CD4-positive, alpha-beta T cell treated with Interleukin-2 at 100 ng/mL for 4 hours (primary cell): ENCODE measurements at places on chromosomes 6 and 20.

- no peak for DNase-seq
These were observed 16.0 kb upstream of the PHACTR3 start for GRCh38 chr20:59588236-59588855.

GRCh38 chr20:53408691-53409446 lies 184.8 kb downstream of the ZNF217 start:
- DNase-seq = no peak

DNA sequence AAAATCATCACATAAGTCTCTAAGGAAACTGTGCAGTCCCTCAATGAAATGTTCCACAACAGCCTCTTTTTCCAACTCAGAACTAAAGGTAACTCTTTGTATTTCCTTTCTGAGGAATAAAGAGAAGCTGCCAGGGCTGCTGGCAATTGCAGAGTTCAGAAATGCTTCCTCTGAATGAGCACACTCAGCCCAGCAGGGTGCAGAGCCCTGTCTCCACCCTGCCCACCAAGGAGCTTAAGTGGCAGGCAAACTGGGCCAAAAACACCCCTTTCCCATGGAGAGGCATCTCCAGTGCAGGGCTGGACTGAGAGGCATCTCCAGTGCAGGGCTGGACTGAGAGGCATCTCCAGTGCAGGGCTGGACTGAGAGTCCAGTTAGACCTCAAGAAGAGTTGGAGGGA lies 255.4 kb downstream of the GMPR start:
- DNase-seq = no peak

DNA sequence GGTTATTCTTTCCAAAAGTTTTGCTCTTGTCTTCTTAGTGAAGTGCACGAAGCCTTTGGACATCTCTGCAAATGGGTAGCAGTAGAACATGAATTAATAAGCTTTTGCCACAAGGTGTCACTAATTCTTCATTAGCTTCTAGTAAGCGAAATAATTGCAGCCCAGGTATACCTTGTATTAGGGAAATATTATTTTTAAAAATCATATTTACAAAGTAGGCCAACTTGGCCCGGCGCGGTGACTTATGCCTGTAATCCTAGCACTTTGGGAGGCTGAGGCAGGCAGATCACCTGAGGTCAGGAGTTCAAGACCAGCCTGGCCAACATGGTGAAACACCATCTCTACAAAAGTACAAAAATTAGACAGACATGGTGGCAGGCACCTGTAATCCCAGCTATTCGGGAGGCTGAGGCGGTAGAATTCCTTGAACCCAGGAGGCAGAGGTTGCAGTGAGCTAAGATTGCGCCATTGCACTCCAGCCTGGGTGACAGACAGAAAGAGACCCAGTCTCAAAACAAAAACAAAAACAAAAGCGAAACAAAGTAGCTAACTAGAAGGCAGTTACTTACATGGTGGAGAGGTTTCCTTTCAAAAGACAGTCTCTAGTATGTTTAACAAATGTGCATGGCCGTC lies 8.8 kb upstream of the RSPH3 start:
- DNase-seq = peak; percentile 78

DNA sequence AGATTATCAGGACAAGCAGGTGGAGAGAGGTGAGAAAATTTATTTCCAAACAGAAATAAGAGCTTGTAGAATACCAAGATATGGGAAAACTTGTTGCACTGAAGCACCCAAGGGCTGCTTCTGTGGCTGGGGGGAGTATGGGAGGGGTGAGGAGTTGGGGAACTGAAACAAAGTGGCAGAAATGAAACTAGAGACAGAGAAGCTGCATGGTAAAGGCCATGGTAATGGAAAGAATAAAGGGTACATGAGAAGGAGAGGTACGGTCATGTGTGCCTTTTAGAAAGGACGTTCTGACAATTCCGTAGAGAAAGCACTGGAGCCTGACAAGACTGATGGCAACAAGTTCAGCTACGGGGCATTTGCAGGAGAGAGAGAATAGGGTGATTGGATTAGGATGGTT lies 51.6 kb upstream of the RIN2 start:
- DNase-seq = no peak

DNA sequence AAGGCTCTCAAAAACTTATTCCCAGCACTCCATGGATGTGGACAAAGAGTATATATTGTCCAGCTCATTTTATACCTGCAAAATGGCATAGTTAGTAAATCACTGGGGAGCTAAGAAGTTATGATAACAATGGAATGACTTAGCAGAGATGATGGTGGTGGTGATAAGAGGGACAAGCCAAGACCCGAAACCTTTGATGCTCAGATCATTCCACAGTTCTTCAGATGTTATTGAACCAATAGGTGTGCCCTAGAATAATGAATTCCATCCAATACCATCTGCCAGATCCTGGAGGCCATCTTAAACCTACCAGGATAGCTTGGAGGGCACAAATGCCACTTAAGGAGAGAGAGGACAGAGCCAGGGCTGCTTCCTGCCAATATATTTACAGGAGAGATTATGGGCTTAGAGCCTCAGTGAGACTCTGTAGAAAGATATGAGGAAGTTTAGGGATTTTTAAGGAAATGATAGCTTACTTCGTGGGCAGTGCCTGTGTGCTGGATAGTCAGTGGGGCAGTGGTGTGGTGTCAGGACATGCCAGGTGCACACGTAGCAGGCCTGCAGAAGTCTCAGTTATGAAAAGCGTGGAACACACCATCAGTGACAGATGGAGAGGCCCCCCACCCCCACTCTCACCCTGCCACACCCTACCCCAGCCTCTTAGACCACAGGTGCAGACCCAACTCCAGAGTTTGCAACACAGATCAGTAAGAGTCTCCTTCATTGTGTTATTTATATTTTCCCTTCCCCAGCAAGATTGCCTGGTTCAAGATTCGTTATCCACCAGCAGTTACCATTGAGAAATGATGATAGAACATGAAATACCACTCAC lies 209.7 kb upstream of the SUPT3H start:
- DNase-seq = no peak

GRCh38 chr6:24966381-24966780 lies 30.6 kb upstream of the RIPOR2 start:
- DNase-seq = no peak

DNA sequence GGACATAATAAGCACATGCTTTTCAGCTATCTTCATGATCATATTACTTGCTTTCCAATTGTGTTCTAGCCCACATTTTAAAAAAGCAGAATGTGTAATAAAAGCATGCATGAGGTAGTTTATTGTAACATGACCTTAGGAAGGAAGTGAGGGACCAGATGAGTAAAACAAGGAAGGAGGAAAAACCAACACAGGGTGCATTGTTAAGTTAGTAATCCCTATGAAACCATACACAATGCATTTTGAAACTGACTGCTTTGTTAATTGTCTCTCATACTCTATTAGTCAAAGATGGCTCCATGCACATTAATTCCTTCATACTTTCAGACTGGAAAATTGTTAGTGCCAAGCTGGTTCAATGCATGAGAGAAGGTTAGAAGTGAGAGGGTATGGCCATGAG lies 37.7 kb upstream of the CENPW start:
- no peak for DNase-seq

- DNase-seq = no peak
These were observed 15.4 kb downstream of the SNPH start for GRCh38 chr20:1281279-1282057.

DNA sequence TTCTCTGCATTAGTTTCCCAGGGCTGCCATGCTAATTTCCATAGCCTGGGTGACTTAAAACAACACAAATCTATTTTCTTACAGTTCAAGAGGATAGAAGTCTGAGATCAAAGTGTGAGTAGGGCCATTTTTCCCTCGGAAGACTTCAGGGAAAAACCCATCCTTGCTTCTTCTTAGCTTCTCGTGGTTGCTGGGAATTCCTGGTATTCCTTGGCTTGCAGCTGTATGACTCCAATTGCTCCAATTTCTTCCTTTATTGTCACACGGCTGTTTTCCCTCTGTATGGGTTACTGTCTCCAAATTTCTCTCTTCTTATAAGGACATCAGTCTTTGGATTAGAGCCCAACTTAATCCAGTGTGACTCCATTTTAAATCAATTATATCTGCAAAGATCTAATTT lies 128.4 kb upstream of the JAG1 start:
- DNase-seq = no peak

DNA sequence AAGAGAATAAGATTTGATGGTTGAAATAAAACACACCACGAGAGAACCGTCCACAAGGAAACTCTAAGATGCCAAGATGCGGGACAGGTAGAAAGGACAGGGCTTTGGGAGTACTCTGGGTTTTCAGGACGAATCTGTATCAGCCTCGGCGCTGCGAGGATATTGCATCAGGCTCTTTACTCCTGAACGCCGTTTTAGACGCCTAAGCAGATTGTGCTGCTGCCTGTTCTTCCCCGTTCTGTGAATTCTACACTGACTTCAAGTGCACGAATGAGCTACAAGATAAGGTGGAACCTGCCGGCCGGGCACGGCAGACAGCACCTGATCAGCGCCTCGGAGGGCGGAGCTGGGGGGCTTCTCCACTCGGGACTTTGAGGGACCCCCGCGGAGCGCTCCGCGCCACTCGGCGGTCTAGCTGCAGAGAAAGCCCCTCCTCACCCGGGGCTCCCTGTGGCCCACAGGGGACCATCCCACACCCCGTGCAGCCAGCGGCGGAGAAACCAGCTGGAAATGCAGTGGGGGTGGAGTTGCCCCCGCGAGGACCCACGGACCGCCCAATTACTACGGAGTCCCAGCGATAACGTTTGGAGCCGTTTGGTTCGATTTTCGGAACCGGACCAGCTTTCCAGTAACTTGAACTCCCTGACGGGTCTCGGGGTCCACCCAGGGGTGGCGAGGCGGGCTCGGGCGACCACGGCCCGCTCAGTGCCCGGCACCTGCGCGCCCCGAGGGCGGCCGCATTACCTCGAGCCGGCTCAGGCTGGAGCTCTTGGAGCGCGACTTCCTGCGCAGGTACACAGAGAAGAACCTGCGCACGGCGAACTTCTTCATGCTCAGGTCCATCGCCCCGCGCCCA lies 646 bp downstream of the RPS6KA2 start:
- DNase-seq = peak; percentile 12

GRCh38 chr6:137193256-137194070 lies 20.0 kb upstream of the IL22RA2 start:
- DNase-seq = no peak

DNA sequence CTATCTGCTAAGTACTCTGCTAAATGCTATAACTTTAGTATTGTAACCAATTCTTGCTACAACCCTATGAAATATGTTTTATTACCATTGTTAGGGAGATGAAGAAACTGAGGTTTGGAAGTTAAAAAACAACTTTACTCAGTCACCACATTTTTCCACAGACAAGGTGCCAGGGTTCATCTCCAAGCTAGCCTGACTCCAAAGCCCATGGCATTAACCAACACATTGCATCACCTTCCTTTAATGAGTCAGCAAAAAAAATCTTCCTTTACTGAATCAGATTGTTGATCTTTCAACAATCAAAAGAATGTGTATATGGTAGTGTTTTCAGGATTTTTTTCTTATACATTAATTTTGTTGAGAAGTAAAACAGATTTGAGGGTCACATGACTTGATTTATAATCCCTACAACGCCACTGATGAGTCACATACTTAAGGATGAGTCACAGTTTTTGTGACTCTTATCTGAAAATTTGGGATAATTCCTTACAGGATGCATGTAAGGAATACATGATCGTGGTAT lies 41.5 kb downstream of the MAN1A1 start:
- no peak for DNase-seq

GRCh38 chr6:30752157-30752927 lies 8.0 kb upstream of the IER3 start:
- no peak for DNase-seq

DNA sequence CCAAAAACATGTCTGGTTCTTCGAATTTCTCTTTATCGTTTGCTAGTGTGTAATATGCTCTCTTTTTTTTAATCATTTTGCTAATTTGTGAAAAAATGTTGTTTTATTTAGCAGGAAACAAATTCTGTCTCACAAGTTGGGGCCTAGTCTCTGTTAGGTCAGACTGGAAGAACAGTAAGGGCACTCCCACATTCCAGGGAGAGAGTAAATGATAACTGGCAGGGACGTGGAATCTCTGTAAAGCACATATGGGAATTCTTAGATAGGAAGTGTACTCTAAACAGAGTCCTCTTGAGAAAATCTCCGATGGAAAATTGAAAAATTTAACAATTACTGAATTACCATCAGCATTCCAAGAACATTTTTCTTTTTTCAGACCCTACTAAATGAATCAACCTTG lies 16.4 kb upstream of the CCDC28A start:
- DNase-seq = no peak

DNA sequence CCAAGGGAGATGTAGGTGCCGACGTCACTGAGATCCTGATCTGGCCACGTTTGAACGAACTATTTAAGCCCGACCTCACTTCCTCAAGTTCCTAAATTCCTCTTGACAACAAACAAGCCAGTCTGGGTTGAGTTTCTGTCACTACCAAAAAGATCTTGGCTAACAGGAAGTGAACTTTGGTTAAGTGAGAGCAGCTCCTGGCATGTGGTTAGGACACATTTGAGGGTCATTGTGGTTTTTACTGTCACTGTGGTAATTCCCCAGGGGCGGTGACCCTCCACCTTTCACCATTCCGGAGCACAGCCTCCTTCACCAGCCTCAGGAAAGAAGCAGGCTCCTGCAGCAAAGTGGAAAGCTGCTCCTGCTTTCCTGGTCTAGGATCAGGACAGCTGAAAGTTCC lies 43.1 kb upstream of the ZNF831 start:
- peak; percentile 60 for DNase-seq

DNA sequence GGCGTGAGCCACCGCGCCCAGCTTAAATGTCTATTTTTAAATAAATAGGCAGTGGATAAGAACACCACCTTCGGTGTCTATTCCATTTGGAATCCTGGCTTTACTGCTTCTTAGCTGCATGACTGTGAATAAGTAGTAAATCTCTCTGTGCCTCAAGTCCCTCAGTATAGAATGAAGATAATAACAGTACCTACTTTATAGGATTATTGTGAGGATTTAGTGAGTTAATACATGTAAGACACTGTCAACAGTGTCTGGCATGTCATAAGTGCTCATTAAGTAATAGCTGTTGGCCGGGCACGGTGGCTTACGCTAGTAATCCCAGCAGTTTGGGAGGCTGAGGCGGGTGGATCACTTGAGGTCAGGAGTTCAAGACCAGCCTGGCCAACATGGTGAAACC lies 10.1 kb downstream of the TPX2 start:
- DNase-seq = no peak

GRCh38 chr6:115720900-115721299 lies 339.8 kb downstream of the FRK start:
- no peak for DNase-seq

DNA sequence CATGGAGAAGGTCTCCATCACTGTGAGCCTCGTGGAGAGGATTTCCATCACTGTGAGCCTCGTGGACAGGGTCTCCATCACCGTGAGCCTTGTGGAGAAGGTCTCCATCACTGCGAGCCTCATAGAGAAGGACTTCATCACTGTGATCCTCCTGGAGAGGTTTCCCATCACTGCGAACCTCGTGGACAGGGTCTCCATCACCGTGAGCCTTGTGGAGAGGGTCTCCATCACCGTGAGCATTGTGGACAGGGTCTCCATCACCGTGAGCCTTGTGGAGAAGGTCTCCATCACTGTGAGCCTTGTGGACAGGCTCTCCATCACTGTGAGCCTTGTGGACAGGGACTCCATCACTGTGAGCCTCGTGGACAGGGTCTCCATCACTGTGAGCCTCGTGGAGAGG lies 140.4 kb downstream of the ERMARD start:
- no peak for DNase-seq

- DNase-seq = no peak
These were observed 73.9 kb downstream of the DCDC2 start for GRCh38 chr6:24284006-24284405.
